ENCODE measurements at places on chromosomes 2 and 18.

DNA sequence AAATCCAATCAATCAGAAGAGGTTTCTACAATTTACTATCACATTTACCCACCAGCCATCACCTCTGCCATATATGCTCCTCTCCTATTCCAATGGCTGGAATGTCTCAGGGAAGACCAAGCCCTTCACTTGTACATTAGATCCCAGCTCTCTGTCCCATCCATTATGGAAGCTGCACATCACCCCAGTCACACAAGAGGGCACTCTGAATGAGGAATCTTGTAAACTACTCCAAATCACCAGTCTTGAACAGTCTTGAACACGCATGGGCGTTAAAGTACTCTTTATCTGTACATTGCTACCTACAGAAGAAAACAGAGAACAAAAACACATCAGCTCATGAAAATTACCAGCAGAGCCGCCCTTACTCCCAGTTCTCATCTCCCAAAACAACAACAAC, 38.7 kb downstream of the ZC3H8 start:
- DNase-seq, result no peak

- no peak for DNase-seq
Measured at GRCh38 chr2:73406996-73407395, 21.4 kb downstream of the ALMS1 start.

- DNase-seq, result no peak
Measured at GRCh38 chr2:174970092-174970491, 35.1 kb downstream of the CHN1 start.

GRCh38 chr2:30108192-30108591, 38.6 kb upstream of the YPEL5 start:
- DNase-seq, result no peak

- no peak for DNase-seq
Measured at GRCh38 chr2:121492409-121492808, 38.3 kb upstream of the RNU4ATAC start.

DNA sequence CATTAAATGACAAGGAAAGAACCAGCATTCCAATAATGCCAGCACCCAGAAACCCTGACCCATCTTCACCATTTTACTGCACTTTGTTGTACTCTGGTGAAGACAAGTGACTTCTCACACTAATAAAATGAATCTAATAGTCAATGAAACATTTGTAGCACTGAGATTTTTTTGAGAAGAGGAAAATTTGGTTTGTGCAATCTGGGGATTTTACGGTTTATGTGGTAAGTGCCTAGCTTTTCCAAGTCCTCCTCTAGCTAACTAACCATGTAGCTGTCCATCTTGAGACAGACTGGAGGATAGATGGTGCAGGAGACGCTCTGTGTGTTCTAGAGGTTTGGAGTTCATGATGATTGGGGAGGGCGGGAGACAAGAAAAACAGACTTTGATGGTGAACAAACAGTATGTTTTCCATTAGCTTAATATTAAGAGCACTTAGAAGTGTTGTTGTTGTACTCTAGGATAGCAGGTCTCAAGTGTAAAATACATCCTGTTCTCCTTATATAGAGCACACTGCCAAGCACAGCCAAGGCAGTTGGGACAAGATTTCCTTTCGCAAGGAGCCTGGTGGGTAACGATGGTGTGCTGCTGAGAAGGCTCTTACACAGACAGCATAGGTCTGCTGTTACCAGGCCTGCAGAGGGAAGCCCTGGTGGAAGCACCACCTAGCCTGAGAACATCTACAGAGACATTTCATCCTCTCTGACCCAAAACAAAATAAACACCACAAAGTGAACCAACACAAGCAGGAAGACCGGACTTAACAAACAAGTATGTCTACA, 83.7 kb downstream of the BCL11A start:
- DNase-seq, result no peak
